ENCODE measurements at places on chromosomes 4 and X.

- DNase-seq: no peak
These were observed 185.4 kb downstream of the OR13H1 start for GRCh38 chrX:131729295-131729694.

- no peak for DNase-seq
These were observed 31.7 kb upstream of the ZNF41 start for GRCh38 chrX:47514533-47515235.

DNA sequence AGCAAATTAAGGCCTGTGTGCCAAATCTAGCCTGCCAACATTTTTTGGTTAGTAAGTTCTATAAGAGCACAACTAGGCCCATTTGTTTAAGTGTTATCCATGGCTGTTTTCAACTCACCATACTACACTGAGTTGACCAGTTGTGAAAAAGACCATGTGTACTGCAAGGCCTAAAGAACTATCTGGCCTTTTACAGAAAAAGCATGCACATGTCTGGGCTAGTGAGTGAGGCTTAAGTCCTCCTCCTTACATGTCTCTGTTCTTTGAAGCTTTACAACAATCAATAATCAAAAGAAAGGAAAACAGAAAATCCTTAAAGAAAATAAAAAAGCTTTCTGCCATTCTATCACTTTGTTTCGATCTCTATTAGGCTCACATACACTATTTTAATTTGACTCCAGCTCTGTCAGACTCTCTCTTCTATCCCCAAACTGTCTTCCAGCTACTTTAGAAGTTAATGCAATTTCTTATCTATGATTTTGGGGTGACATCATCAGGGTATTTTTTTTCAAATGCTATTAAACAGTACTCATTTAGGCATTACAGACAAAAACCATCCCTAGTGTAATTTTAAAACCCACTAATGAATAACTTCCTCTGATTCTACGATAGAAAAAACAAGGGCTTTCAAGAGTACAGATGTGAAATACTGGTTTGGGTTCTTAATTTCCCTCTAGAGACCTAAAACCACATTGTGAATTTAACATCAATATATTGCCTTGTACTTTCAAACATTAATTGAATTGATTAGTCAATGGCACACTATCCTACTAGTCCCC lies 161.8 kb downstream of the MAB21L2 start:
- no peak for DNase-seq

GRCh38 chr4:144611850-144612249 lies 34.1 kb upstream of the HHIP start:
- no peak for DNase-seq

DNA sequence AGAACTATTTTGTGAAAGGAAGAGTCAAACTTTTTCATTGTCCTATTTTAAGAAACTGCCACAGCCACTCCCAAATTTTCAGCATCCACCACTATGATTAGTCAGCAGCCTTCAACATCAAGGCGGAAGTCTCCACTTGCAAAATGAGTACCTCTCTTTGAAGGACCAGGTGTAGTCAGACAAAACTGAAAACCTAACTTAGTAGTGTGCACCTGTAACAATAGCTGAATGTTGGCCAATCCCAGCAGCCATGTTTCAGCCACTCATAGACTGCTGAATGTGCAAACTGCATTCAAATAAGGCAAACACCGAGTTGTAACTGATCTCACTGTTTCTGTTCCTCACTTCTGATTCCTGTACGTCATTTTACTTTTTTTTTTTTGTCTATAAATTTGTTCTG lies 341.1 kb downstream of the IL15 start:
- no peak for DNase-seq

All from stimulated activated CD8-positive, alpha-beta memory T cell treated with anti-CD3 and anti-CD28 coated beads, Interleukin-4, amount 100 ng/mL, for 1 hour (primary cell).